GDM1 (cell line): ENCODE measurements at places on chromosomes 11 and 22.

- DNase-seq, result no peak
Measured at GRCh38 chr22:47580121-47580520, 817.7 kb downstream of the TBC1D22A start.

GRCh38 chr11:95788921-95789505, 569 bp downstream of the FAM76B start:
- DNase-seq, result no peak

GRCh38 chr11:64759131-64759721, 548 bp downstream of the PYGM start:
- no peak for DNase-seq

DNA sequence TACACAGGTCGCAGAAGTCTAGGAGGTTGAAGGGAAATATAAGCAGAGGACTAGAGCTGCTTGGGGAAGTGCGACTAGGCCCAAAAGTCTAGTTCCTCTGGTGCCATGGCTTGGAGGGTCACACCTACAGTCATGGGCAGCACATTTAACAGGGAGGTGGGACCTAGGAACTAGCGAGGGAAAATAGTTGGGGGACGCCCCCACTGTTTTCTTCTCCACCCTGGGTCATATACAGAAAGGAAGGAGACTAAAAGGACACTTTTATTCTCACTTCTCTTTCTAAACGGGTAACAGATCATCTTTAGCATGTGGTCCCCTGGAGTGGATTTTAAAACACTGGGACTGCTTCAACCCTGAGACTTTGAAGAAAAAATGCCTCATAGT, 16.6 kb downstream of the APIP start:
- no peak for DNase-seq

DNA sequence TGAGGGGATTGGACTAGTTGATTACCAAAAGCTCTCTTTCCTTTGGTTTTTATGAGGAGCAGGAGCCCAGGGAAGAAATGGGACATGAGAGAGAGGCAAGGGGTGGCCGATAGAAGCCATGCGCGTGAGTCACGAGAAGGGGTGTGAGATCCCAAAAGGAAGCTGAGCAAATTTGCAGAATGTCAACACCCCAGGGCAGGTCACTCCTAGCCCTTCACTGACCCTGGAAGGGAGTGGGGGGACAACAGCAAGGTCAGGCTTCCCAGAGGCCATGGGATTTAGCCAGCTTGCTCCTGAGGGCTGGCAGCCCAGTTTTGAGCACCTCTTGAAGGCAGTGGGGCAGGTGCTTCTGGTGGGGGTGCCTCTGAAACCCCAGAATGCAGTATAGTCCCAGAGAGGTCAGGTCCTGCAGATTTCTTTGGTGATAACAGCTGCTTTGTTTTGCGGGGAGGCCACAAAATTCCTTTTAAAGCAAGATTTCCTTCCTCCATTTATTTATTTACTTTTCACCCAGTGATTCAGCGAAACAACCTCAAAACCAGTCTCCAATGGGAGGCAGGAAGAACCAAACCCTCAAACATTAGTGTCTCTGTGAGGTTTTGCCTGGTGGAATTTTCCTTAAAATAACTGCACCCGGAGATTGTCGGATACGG, 40.1 kb upstream of the TIMP3 start:
- DNase-seq, result no peak

DNA sequence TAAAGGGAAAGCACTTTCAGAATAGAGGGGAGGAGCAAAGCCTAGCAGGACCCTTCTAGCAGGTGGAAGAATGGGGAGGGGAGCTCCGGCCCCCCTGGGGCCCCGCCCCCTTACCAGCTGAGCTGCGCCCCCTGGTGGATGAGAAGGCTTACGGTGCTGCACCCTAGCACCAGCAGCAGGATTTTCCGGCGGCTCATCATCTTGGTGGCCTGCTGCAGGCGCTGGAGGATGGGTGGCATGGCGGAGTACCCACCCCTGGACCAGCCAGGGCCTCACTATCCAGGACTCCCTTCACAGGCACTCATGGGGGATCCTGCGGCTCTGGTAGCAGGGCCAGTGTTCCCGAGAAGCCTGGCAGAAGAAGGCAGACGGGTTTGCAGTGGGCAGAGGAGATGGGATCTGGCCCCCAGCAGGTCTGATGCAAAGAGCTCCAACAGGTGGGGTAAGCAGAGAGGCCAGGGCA, 3.8 kb downstream of the GAL3ST3 start:
- DNase-seq, result peak; percentile 66

- no peak for DNase-seq
Measured at GRCh38 chr11:123144707-123145106, 50.3 kb downstream of the CLMP start.

DNA sequence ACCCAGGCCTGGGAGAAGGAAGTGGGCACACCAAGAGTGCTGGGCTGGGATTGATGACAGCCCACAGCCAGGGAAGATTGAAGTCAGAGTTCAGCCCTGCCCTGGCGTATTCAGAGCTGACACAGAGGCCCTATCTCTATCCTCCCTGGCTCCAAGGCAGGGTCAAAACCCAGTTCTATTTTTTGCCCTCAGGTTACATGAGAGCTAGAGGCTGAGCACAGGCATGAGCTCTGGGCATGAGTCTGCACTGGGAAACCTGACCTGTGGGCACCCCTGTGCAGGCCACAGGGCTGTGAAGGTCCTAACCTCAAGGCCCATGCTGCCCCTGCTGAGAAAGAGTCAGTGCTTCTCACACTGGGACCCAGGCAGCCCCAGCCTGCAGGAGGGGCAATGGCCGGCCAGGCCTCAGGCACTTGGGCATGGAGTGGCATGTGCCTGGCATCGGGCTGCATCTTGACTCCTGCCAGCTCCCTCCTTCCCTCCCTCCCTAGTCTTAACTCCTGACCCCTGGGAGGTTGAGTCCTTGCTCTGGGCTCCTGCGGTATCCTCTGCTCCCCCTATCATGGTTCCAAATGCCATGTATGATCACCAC, 5.4 kb downstream of the SLC35E4 start:
- DNase-seq, result no peak

GRCh38 chr22:22569218-22569617, 10.2 kb upstream of the PRAME start:
- no peak for DNase-seq

- no peak for DNase-seq
Measured at GRCh38 chr11:93324500-93324899, 6.0 kb upstream of the DEUP1 start.

- no peak for DNase-seq
Measured at GRCh38 chr11:9138612-9139579, 47.5 kb upstream of the SCUBE2 start.

DNA sequence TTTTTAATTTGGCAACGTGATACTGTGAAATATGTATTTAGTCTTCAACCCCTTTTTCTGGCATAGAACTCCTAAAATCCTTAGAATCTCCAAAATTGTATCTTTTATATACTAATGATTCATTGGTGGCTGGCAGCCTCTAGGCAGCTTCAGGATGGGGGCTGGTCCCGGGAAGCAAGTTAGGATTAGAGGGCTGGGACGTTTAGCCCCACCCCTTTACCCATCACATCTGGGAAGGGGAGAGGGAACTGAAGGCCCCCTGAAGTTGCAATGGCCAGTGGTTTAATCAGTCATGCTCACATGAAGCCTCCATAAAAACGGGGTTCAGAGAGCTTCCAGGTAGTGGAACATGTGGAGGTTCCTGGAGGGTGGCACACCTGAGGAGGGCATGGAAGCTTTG, 7.1 kb downstream of the IL17RA start:
- no peak for DNase-seq

DNA sequence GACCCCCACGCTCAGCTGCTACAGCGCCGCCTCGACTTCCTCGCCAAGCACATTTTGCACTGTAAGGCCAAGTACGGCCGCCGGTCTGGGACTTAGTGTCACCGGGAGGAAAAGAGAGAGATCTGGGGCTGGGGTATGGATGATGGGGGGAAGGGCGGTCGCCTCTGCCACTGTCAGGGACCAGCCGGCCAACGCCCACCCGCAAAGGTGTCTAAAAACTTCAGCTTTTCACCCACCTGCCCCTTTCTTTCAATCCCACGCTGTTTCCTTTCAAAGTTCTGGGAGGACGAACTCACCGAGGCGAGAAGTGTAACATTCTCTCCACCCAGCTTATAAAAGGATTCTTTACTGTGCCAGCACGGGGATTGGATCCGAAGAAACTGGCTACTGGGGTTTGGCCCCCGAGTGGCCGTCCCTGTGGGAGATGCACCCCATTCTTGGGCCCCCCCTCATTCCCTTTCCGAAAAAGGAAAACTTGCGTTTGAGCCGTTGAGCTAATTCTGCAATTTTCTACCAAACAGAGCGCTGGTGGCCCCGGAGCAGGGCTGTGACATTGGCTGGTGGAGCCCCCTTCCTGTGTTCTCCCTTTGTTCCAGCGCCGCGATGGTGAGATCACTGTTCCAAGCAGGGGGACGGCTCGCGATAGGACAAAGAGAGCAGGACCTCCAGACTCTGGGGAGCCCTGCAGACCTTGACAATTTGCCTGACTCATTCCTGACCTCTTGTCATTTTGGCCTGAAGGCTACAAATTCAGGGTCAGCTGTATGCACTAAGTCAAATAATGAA, 1.8 kb downstream of the FJX1 start:
- DNase-seq, result no peak

- DNase-seq, result no peak
Measured at GRCh38 chr22:45058622-45058912, 48.8 kb upstream of the PHF21B start.

- no peak for DNase-seq
Measured at GRCh38 chr11:121839781-121840180, 276.2 kb downstream of the BLID start.

GRCh38 chr22:37288521-37288920, 6.2 kb downstream of the CYTH4 start:
- DNase-seq, result no peak

- no peak for DNase-seq
Measured at GRCh38 chr11:37422511-37422910, 824.5 kb upstream of the RAG2 start.

- no peak for DNase-seq
Measured at GRCh38 chr22:43553451-43554258, 141.8 kb downstream of the MPPED1 start.

DNA sequence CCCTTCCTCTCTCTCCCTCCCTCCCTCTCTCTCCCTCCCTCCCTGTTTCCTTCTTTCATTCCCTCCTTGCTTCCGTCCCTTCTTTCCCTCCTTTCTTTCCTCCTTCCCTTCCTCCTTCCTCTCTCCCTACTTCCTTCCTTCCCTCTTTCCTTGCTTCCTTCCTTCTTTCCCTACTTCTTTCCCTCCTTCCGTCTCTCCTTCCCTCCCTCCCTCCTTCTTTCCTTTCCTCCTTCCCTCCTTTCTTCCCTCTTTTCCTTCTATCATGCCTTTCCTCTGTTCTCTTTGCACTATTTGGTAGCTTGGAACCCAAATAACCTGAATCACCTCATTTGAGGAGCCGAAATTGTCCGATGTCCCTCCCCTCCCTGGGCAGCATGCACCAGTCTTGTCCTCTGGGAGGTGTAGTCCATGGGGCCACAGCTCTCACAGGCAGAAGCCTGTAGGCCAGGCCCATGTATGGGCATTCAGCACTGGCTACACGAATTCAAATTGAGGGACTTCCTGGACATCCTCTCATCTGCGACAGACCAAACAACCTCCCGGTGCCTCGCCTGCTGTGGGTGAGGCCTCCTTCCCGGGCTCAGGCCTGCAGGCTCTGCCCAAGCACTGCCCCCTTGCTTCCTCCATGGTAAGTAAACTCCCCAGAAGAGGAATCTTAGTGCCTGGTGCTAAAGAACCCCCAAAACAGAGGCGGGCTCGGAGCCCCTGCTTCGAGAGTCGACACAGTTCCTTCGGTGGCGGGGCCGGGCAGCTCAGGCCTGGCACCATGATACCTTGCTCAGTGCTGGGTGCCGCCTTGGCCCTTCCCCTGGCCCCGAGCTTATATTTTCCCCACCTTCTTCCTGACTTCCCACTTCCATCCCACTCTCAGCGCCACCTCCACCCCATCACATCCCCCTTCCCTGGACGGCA, 454.1 kb upstream of the CADM1 start:
- no peak for DNase-seq

DNA sequence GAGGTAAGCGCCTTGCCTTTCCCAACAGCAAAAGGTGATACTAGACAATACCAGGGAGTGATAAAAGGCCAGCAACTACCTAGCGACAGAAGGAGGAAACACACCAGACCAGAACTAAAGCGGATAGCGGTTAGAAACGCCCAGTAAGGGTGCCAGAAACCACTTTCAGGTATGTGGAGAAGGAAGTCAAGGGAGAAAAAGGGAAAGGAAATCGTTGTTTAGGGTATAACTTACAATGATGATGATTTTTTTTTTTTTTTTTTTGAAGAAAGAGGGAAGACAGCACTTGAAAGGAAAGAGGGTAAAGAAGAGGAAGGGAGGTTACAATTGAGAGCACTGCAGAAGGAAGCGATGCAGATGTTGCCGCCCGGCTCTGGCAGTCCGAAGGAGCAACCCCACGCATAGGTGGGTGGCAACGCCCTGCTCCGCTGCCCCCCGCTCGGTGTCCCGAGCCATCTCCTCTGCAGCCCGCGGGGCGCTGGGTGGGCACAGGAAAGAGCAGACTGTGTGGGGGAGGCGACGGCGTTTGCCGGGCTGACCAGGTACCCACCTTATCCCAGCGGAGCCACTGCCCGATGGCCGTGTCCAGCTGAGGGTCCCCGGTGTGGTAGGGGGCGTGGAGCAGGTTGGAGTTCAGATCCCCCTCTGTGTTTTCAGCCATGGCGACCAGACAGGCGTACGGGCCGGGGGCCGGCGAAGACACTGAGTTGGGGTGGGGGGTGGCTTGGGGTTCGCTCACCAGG, 561 bp downstream of the PGM2L1 start:
- no peak for DNase-seq

DNA sequence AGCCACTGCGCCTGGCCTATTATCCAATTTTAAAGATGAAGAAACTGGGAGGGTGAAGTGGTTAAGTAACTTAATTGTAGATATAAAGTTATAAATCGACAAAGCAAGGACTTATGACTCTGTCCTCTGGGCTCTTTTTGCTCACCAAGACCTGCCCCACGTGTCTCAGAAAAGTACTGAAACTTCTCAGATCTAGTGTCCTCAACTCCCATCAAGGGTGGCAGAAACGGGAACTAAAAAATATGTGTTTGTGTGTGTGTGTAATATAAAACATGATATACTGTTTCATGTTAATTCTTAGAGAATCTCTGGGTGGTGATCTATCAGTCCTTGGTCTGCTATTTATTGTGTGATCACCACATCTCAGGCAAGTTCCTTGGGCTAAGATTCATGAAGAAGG, 104.9 kb downstream of the GAB2 start:
- no peak for DNase-seq

DNA sequence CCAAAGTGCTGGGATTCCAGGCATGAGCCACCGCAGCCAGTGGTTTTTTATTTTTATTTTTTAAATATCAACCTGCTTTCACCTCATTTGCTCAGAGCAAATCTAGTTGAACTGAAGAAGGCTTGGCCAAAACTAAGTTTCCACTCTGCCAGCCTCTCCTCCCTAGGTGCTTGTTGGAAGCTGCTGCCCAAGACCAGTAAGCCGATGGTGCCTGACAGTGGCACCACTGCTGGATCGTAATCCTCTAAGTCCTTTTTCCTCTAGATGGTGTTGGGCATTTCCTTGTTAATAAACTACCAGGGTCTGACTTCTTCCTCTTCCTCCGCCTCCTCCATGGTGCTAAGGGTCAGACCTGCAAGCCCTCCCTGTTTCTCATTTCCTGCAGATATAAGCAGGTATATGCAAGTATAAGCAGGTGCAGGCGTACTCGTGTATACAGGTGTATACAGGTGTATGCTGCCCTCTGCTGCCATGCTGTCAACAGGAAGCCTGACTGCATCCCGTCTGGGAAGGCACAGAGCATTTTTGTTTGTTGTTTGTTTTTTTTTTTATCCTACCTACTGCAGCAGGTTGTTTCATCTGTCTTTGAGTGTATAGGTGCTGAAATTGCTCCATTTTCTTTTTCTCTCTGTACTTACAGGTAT, 1.6 kb downstream of the NADSYN1 start:
- DNase-seq, result no peak
